Activated T-helper 9 cell treated with anti-CD3 and anti-CD28 coated beads, Interleukin-2, amount 50 U/mL, for 16 hours (primary cell): ENCODE measurements at places on chromosomes 1 and 21.

DNA sequence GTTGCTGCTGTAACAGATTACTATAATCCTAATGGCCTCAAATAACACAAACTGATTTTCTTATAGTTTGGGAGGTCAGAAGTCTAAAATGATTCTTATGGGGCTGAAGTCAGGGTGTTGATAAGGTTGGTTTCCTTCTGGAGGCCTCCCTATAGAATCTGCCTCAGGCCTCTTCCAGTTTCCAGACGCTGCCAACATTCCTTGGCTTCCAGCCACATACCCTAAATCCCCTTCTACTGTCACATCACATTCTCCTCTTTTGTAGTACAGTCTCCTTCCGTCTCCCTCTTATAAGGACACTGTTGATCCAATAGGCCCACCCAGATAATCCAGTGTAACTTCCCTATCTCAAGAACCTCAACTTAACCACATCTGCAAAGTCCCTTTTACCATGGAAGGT lies 145.3 kb upstream of the NCAM2 start:
- DNase-seq = no peak

GRCh38 chr1:15609631-15610030 lies 7.6 kb upstream of the DDI2 start:
- no peak for DNase-seq

- DNase-seq = no peak
Measured at GRCh38 chr1:78726686-78727085, 77.1 kb downstream of the IFI44 start.

DNA sequence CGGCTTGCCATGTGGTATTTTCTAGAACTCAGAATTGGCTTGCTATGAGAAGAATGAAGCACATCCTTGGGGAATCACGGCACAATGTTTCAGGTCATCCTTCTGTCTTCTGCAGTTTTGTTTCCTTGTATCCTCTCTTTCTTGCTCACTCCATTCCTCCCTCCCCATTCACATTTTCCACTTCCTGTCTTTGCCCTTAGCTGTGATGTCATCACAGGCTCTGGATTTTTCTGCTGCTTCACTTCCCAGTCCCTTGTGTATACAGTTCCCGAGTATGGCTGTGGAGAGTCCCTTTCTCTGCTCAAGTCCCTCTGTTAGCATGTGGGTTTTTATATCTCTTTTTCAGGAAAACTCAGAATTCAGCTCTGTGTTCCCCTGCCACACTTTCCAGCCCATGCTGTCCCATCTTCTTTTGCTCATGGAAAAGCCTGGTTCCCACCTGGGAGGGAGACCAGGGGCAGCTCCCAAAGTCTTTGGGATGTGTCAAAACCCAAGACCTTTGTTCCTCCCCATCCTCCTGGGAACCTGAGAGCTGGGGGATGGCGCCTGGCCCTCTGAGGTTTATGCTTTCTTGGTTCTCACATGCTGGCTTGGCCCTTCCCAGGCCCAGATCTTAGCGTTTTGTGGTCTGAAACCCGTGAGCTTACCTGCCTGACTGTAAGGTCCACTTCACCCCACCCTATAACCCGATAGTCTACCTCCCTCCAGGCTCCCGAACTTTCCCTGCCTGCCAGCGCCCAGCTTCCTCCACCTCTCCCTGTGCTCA lies 4.8 kb upstream of the RGS16 start:
- DNase-seq = no peak

- DNase-seq = no peak
Measured at GRCh38 chr1:107404756-107405155, 263.9 kb downstream of the NTNG1 start.

DNA sequence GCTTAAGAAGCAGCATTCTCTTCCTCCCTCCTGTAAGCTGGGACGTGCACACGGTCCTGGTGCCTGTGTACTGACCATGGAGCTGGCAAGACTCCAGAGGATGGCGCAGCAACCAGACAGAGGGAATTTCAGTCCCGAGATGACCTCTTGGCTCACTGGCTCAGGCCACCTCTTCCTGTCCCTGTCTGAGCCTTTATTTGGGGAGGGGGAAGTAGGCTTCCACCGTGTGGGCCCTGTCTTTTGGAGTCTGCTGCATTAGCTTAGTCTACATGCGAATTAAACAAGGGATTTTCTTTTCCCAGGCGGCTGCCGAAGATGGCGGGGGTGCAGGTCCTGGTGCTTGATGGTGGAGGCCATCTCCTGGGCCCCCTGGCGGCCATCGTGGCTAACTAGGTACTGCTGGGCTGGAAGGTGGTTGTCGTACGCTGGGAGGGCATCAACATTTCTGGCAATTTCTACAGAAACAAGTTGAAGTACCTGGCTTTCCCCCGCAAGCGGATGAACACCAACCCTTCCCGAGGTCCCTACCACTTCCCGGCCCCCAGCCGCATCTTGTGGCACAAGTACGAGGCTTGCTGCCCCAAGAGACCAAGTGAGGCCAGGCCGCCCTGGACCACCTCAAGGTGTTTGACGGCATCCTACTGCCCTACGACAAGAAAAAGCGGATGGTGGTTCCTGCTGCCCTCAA lies 10.2 kb downstream of the IL24 start:
- no peak for DNase-seq

DNA sequence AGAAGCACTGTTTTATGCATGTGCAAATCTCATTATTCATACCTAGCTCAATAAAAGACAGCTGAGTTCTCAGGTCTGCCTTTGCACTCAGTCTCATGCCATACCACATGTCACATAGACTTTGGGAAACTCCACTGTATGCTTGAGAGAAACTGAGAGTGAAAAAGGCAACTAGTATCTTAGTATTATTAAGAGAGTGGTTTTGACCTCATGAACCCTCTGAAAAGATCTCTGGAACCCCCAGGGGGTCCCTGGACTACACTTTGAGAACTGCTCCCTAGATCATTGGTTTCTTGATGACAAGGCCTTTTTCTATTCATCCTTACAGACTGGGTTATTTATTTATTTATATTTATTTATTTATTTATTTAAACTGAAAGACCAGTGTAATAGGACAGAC lies 3.7 kb upstream of the RHEX start:
- no peak for DNase-seq

DNA sequence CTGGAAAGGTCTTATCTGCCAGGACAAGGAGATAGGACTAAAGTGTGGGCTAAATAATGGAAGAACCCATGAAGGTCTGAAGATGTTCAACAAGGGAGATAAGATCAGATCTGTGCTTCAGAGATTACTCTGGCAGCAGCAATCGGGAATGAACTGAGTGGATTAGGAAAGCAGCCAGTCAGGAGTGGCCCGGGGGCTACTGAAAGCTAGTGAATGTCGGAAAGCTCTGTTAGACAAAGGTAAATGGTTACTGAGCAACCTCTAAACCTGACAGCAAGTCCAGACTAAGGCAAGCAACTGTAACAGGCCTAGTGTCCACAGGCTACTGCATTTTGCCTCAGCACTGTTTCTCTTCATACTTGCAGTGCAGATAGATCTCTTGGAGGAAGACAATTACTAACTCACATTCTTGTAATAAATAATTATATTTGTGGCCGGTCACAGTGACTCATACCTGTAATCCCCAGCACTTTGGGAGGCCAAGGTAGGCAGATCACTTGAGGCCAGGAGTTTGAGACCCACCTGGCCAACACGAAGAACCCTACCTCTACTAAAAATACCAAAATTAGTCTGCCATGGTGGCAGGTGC lies 12.5 kb downstream of the IQGAP3 start:
- DNase-seq = no peak

DNA sequence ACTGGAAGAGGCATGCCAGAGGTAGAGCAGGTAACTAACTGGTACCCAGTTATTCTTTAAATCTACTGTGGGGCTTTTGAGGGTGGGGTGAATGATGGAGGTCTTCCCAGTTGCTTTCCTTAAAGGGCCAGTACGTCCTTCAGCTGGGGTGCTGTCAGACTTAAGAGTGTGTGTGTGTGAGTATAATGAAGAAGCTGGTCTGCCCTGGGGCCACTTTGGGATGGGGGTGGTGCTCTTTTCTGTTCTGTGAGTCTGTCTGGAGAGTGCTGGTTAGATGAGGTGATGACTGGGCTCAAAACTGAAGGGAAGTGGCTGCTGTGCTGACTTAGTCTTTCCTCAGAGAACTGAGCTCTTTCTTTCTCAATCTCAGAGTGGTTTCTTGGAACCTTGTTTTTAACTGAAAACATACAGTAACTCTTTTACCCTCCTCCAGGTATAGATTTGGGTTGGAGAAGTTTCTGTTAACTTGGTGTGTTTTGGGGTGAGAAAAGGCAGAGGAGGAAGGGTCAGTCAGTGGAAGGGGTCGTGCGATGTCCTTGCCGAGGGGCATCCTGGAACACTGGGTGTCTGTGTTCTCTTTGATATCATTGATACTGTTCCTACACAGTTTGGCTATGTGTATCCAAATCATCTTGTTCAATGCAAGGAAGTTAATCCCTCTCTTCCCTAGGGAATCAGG lies 746 bp downstream of the MACF1 start:
- DNase-seq = peak; percentile 52

- DNase-seq = no peak
Measured at GRCh38 chr1:32398401-32398800, 4.2 kb upstream of the BSDC1 start.

- no peak for DNase-seq
Measured at GRCh38 chr21:33290441-33290840, 24.3 kb downstream of the IL10RB start.

DNA sequence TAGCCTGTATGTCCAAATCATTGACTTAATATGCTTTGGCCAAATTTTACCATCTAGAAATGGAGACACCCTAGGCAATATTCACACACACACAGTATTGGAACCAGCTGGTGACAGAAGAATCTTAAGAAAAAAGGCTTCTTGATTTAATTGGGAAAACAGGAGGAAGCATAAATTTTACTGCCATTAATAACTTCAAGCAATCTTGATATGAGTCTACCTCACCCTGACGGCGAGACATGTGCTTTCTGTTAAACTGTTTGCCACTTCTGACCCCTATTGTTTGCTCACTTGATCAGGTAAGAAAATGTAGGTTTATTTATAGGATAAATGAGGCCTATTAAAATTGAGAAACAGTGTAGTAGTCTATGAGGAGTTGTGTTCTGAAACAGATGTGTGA lies 73.2 kb downstream of the KIFAP3 start:
- no peak for DNase-seq

DNA sequence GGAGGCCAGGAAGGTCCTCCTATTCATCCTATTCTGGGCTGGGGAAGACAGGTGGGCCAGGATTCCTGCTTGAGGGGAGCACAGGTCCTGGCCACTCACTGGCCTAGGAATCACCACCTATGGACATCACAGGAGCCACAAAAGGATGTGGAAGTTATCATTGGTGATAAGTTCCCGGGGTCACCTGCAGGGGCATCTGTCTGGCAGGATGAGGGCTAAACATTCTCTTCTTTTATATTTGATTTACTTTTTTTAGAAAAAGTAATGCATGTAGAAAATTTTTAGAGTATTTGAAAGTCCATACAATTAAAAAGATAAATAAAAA lies 33.2 kb upstream of the KIAA0040 start:
- DNase-seq = no peak

DNA sequence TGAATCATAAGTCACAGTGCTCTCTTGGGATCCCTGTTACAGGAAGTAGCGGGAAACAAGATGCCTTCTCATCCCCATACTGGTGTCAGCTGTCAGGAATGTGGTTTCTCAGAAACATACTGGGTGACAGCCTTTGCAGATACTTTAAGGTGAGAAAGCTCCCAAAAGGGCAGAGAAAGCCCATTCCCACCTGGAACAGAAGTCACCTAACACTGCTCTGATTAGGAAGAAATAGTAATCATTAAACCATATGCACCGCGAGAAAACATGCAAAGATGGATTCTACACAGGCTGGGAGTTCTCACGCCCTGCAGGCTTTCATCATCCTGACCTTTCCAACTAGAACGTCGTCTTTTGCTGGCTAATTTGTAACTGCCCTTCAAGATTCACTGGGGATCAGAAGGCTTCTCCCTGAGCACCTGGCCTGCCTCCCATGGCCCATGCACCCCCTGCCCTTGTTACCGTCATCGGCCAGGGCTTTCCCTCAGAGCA lies 46.2 kb upstream of the SLC44A3 start:
- DNase-seq = no peak
